Naive thymus-derived CD8-positive, alpha-beta T cell (primary cell): ENCODE measurements at places on chromosomes 6 and 20.

DNA sequence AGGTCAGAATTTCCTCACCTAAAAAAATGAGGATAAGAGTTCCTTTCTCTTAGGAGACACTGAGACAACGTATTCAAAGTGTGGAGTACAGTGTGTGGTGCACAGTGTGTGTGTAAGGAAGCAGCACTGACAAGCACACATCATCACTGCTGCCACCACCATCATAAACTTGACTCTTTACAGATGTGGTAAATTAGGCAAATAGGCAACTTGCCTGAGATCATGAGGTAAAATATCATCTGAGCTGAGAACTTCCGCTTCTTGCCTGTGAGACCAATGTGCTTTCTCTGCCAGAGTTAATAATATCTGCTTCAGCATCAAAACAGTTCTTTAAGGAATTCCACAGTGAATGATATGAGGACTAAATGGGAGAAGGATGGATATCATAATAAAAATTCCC is 52.7 kb downstream of the LYRM4 start:
- no peak for DNase-seq

GRCh38 chr6:71385111-71385822 is 96.7 kb downstream of the OGFRL1 start:
- DNase-seq = no peak

DNA sequence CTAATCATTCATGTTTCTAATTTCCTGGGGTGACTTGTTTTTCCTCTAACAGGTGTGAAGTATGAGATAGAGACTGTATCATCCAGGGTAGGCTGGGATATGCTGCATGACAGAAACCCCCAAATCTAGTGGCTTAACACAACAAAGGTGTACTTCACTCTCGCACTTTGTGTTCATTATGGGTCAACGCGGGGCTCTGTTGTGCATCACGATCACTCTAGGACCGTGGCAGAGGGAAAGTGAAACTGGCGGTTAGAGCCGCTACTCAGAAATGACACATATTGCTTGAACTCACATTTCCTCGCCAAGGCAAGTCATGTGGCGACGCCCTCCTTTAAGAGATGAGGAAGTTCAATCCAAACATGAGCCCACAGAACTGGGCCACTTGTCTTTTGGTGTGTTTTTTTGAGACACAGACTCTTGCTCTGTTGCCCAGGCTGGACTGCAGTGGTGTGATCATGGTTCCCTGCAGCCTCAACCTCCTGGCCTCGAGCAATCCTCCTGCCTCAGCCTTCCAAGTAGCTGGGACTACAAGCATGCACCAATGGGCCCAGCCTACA is 41.3 kb downstream of the PCNA start:
- DNase-seq = peak; percentile 84

- no peak for DNase-seq
Measured at GRCh38 chr6:163418311-163419029, 4.0 kb downstream of the QKI start.

DNA sequence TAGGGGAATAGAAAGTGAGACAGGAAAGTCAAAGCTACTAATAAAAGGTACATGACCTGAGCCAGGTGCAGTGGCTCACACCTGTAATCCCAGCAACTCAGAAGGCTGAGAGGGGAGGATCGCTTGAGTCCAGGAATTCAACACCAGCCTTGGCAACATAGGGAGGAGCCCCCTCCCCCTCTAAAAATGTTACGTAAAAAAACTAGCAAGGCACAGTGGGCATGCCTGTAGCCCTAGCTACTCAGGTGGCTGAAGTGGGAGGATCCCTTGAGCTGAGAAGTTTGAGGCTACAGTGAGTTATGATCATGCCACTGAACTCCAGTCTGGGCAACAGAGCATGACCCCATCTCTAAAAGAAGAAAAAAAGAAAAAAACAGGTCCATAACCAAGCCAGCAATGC is 186.1 kb upstream of the RIN2 start:
- no peak for DNase-seq

- no peak for DNase-seq
Measured at GRCh38 chr20:17990278-17990972, 21.6 kb downstream of the MGME1 start.

GRCh38 chr20:17295991-17296390 is 69.2 kb downstream of the PCSK2 start:
- DNase-seq = no peak
